ENCODE measurements at places on chromosomes 12 and 14. TPM values are rescaled to one million over a fixed set of nuclear protein-coding genes. Genes with fewer than 3 reads are reported as not detected.

- ATAC-seq = no peak
Observed at GRCh38 chr14:21219561-21220111, 49.6 kb downstream of the HNRNPC start.

DNA sequence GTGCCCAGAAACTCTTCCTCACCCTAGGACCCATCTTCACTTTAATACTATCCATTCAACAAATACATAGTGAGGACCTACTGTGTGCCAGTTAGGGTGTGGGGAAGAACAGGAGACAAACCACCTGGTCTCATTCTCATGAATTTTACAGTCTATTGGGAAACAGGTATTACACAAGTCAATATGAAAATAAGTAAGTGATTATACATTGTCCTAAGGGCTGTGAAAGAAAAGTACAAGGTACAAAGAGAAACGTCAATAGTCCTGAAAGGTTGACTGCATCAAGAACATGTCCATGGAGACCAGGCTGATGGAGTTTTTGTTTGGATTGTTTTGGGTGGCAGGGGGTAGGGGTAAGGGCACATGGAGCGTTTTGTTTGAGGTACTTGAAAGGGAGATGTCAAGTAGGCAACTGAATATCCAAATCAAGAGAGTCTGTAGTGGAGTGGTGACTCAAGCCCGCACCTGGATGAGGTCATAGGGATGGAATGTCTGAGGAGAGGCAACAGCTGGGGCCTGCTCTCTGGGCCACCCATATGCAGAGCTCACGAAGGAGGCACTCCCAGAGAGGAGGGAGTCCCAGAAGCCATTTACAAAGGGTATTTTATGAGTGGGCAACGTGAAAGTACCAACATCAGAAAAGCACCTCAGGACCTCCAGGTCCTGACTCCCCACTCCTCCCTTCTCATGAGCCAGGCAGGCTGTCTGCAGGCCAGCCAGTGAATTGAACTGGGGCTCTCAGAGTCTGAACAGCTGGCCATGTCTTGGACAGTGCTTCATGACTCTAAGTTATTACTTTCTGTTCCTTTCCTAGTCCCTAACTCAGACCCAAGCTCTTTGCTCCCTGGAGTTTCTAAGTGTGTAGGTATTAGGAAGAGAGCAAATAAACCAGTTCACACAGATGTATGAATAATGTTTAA, 272.0 kb downstream of the ZFP36L1 start:
- ATAC-seq = peak; percentile 96

NRIP2 gene
- total RNA-seq = 0.08 TPM

DNA sequence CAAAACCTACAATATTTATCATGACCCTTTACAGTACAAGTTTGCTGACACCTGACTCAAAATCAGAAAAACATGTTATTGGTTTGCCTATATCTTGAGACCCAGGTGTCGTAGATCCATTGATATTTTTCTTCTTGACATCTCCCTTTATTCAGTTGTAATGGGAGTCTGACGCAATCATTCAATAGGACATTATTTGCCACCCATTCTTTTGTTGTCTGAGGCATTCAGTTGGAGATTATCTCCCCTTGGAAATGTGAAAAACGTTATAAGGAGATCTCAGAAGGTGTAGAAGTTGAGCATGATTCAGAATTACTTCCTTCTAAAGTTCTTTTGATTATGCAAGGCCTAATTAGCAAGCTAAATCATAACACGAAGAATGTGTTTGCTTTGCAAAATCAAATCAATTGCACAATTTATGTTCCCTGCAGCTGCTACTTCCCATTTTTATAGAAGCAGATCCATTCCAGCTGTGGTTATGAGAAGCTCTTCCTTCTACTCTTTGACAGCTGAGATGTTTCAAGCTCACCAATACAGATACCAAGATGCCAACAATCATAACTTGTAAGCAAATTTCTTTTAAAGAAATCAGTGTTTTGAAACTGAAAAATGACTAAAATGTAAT, 228.2 kb upstream of the SYT1 start:
- no peak for ATAC-seq

HOXC12 gene
- total RNA-seq = not detected

FAM181A gene
- total RNA-seq = not detected

GRCh38 chr12:95607642-95608041, 56.4 kb upstream of the USP44 start:
- no peak for ATAC-seq

CAPZA3 gene
- total RNA-seq = not detected

GRCh38 chr12:10243818-10244520, 31.3 kb downstream of the GABARAPL1 start:
- no peak for ATAC-seq

LMO3 gene
- total RNA-seq = 0.24 TPM

- ATAC-seq = peak; percentile 42
Observed at GRCh38 chr12:62123721-62124203, 136.4 kb upstream of the USP15 start.

DNA sequence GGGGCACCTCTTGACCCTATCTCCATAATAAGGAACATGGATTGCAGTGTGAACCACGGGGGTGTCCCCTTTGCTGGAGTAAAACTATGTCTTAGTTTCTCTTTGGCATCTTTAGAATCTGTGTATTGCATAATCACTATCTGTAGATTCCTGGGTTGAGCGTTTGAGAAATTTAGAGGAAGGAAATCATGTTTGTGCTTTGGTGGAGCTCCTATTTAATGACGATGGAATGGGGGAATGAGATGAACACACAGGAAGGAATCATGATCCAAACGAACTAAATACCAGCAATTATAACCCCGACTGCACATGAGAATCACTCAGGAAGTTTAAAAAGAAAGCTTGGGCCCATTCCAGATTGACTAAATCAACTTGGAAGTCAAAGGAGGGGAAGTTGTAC, 1.3 kb upstream of the MYG1 start:
- ATAC-seq = no peak

DNA sequence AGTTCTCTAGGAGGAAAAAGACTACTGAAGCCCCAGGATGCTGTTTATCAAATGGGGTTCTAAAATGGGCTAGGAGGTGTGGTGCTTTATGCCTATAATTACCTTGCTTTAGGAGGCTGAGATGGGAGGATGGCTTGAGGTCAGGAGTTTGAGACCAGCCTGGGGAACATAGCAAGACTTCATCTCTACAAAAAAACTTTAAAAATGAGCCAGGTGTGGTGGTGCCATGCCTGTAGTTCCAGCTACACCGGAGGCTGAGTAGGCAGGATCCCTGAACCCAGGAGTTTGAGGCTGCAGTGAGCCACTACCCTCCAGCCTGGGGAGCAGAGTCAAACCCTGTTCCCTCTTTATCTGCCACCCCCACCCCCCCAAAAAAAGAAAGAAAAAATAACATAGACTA, 23.3 kb upstream of the SLC2A3 start:
- ATAC-seq = peak; percentile 17

- ATAC-seq = peak; percentile 75
Observed at GRCh38 chr12:54984658-54985376, at the start of gene TESPA1. TESPA1 (minus strand) TSS chr12:54984762; CDS start chr12:54974562, 10,200 bp downstream.

GRCh38 chr12:103546959-103547358, 40.1 kb upstream of the STAB2 start:
- no peak for ATAC-seq

DNA sequence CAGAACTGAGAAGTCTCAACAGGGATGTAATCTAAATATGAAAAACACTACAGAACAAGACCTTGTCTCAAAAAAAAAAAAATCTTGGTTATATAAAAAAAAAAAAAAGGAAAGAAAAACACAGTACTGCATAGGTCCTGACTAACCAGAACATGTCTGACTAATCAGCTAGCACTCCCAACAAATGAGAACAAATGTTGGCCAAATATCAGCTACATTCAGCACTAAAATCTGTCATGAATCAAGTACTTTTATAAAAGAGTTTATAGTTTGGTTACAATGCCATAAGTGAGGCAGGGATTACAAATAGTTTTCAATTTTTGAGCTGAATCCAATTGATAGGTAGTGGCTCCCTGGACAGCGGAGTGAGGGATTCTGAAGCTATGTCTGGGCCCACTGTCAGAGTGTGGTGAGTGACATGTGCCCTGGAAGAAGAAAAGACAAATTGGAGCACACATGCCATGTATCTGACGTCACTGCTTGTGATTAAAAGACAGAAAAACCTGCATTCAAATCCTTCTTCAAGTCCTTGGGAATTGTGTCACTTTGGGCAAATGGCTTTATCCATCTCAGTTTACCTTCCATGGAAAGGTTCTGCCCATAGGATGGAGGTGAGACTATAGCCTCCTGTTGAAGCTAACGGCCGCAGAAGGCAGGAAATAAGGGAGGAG, 5.6 kb upstream of the FAM234B start:
- peak; percentile 70 for ATAC-seq

BDKRB2 gene
- 22.1 TPM for total RNA-seq

GRCh38 chr12:46110223-46110611, 119.8 kb upstream of the SCAF11 start:
- ATAC-seq = peak; percentile 59

GRCh38 chr12:7207866-7208625, 18.6 kb downstream of the PEX5 start:
- ATAC-seq = no peak

KCNK13 gene
- 0.28 TPM for total RNA-seq

PMCH gene
- total RNA-seq = not detected

TSPAN11 gene
- total RNA-seq = 0.72 TPM

SAMD4A gene
- total RNA-seq = 1.5 TPM

MFAP5 gene
- 3.3 TPM for total RNA-seq

DNA sequence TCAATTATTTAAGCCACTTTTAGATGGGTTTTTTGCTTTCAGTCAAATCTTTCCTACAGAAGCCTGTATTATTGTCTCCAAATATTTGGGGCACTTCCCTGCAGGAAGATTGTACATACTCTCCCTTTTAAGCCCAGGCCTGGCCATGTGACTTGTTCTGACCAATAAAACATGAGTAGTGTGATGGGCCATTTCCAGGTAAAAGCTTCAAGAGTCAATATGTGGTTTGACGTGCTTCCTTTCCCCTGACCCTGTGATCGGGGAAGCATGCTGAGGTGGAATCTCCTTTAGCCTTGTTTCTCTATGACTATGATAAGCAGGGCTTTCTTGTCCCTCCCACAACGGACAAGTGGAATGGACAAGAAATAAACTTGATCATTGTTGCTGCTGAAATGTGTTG, 14.2 kb upstream of the NIN start:
- no peak for ATAC-seq

DNA sequence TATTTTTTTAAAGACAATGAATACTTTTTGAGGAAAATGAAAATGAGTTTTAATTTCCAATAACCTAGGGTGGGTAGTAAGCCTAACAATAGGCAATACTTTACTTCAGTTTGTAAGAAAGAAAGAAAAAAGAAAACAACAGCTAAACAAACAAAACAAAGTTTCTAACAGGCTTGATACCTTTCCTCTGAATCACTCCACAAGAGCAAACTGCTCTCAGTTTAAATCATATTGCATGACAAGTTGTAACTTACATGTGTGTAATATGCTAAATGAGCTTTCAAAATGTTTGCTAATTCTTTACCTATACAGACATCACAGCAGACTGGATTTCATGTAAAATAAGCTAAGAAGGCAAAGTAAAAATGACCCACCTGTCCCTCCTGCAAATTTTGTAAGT, 6.7 kb upstream of the LMO3 start:
- no peak for ATAC-seq

TAS2R50 gene
- total RNA-seq = 0.68 TPM

ACTR6 gene
- total RNA-seq = 20.4 TPM

BHLHE41 gene
- total RNA-seq = 5.8 TPM

GRCh38 chr14:101025696-101026095, 122.2 kb upstream of the RTL1 start:
- ATAC-seq = no peak

- peak; percentile 67 for ATAC-seq
Observed at GRCh38 chr12:84599539-84599938, 313.1 kb downstream of the SLC6A15 start.

GRCh38 chr14:60348211-60348610, 99.2 kb downstream of the PPM1A start:
- no peak for ATAC-seq

DNA sequence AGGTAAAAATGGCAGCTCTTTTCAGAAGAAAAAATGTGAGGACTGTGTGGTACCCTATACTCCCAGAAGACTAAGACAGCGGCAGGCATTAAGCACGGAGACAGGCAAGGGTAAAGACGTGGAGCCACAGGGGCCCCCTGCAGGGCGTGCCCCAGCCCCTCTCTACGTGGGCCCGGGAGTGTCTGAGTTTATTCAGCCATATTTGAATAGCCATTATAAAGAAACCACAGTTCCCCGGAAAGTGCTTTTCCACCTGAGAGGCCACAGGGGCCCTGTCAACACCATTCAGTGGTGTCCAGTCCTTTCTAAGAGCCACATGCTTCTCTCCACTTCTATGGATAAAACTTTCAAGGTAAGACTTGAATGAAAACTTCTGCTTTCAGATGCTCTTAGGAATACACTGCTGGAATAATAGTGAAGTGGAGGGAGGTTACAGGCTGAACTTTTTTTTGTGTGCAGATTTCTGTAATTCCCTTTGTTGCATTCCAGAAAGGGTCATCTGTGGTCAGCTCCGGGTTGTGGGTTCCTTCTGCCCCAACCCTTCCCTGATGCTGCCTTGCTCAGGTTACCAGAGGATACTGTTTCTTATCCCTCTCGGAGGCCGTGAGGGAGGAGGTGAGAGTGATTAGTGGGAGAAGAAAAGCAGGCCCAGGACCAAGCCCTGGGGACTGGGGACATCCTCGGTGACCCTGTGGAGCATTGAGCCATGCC, 58.4 kb downstream of the SLC25A47 start:
- ATAC-seq = no peak

ARHGDIB gene
- total RNA-seq = 39.0 TPM

CLEC1B gene
- not detected for total RNA-seq

DNA sequence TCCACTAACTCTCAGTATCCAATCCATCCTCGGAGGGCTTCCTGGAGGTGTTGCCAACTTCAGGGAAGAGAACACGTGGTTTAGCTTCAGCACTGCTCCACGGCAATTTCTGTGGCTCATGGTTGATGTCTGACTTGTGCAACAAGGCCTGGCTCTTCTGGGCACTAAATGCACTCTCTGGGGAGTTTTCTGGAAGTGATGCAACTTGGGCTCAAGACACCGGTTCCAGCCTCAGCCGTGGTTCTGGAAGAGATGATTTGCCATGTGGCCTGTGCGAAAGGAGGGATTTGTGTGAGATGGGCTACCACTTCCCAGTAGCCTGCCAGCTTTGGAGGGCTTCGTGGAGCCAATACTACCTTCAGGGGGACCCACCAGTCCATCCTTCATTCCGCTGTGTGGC, 118.6 kb upstream of the RTL1 start:
- no peak for ATAC-seq

- ATAC-seq = no peak
Observed at GRCh38 chr14:91012045-91012444, 48.4 kb downstream of the RPS6KA5 start.

DNA sequence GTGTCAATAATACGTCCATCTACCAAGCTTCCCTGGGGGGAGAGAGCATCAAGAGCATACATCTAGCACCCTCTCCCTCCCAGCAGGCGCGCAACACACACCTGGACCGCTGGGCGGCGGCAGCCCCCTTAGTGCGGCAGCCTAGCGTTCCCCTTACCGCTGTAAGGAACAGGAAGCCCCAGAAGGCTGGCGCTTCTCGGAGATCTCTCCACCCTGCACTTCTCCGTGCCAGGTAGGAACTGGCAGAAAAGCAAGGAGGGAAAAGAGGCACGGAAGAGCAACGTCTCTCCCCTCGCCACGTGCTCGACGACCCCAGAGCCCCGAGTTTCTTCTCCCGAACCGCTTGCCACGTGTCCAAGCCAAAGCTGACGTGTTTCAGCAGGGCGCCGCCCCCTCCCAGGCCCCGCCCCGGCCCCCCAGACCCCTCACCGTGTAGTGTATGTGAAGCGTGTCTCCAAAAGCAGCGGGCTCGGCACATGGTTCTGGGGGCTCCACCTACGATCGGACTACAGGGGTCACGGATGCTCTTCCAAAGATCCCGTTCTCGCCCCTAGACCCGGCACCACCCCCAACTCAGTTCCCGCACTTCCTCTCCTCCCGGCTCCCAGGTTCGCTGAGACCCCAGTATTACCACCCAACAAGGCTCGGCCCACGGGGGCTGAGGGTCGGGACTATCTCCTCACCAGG, 532 bp downstream of the FKBP11 start:
- ATAC-seq = peak; percentile 74
